Activated CD8-positive, alpha-beta memory T cell treated with anti-CD3 and anti-CD28 coated beads for 48 hours (primary cell): ENCODE measurements at places on chromosomes 6 and 20.

- DNase-seq, result no peak
Measured at GRCh38 chr6:36169023-36170007, 27.2 kb upstream of the BRPF3 start.

DNA sequence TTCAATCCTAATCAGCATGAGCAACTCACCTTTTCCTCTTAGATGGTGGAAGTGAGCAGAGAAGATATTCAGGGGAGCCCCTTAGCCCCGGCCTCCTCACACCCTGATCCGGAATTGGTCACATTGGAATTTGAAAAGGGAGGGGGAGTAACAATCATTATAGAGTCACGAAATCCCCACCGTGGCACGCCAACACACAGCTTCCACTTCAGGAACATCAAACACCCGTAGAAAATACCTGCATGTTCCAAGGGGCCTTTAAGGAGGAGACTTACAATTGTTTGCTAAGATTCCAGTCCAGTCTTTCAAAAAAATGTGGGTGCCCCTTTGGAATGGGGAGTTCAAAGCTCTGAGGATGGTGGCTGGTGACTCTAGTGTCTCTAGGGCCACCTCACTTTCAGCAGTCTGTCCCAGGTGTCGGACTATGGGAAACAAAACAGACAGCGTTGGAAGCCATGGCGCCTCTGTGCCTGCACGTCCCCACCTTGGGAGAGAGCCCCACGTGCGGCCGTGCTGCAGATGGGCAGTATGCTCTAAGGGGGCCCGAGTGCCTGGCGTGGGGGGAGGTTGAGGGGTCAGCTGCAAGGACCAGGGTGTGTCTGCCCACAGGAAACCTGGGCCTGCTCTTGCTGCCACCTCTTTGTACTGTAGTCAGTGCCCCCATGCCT lies 2.4 kb downstream of the CD93 start:
- no peak for DNase-seq

DNA sequence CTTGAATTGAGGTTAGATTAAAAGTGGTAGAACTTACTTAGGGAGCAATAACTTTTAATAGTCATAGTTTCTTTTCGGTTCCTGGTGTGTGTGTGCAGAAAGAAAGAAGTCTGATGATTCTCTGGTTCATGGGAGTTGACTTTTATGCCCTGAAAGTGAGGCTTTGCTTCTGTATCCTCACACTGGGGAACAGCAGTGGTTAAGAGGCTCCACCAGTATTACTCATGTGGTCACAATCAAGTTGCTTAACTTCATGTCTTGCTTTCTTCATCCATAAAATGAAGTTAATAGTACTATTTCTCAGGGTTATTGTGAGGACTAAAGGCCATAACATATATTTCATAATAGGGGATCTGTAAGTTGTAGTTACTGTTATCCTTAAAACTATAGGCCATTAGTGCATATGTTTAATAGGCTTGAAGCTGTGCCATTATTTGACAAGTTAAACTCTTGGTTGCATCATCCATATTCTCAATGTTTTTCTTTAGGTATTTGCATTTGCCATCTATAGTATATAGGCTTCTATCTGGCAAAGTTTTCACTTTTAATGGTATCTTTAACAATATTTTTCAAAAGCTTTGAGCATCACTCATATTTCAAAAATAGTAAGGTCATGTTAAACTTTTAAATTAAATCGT lies 262.4 kb downstream of the PLCB1 start:
- DNase-seq, result no peak

DNA sequence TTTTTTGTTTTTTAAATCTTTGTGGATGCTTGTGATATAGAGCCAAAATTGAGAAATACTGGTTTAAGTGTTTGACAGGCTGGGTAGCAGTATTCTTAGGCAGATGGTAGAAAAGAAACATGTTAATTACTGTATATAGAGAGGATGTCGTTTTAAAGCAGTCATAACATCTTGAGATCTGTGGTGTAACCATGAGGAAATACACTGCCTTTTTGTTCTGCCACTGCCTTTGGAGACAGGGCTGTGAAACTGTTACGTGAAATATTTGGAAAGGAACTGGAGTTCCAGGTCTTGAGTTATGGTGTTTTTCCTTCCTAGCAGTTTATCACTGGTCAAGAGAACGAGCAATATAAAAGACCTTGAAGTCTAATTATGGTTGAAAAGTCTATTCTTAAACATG lies 19.5 kb downstream of the STXBP5 start:
- no peak for DNase-seq

- no peak for DNase-seq
Measured at GRCh38 chr6:37693546-37694250, 4.0 kb downstream of the MDGA1 start.

GRCh38 chr20:46388937-46389336 lies 17.5 kb downstream of the ELMO2 start:
- no peak for DNase-seq

DNA sequence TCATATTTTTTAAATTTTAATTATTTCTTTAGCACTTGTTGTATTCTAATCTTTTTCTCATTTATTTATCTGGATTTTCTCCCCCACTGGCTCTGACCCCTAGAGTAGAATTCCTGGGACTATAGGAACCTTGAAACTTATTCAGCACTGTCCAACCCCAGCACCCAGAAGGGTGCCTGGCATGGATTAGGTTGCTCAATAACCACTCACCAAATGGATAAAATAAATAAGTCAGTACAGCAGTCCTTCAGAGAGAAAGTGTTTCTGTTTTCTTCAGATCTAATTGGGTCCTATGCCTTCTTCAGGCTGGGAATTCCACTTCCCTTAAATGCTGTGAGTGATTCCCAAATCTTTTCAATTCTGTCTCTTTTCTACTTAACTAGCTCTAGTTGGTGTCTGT lies 206.2 kb downstream of the PTPRK start:
- no peak for DNase-seq

DNA sequence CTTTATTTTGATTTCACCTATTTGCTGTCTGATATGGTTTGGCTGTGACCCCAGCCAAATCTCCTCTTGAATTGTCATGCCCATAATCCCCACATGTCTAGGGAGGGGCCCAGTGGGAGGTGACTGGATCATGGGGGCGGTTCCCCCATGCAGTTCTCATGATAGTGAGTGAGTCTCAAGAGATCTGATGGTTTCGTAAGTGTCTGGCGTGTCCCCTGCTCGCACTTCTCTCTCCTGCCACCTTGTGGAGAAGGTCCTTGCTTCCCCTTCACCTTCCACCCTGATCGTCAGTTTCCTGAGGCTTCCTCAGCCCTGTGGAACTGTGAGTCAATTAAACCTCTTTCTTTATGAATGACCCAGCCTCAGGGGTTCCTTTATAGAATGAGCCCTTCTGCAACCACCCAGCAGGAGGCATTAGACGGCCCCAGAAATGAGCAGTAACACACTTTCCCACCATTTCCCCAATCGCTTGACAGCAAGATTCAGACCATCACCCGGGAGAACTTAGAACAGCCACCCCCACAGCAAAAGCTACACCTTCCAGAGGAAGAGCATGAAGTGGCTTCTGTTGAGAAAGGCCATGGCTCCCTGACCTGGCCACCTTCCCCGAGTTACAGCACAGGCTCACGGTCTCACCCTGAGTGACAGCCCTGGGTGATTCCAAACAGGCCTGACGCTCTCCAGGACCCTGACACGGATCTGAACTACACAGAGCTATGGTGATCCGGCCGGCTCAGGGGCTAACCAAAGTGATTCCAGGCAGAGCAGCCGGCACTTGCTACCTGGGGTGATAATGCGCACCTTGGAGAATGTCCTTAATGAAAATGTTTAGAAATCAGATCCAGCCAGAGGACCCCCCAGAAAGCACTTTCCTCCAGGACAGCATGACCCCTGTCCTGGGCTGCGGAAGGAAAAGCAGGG lies 131.2 kb upstream of the CDH4 start:
- DNase-seq, result peak; percentile 5

DNA sequence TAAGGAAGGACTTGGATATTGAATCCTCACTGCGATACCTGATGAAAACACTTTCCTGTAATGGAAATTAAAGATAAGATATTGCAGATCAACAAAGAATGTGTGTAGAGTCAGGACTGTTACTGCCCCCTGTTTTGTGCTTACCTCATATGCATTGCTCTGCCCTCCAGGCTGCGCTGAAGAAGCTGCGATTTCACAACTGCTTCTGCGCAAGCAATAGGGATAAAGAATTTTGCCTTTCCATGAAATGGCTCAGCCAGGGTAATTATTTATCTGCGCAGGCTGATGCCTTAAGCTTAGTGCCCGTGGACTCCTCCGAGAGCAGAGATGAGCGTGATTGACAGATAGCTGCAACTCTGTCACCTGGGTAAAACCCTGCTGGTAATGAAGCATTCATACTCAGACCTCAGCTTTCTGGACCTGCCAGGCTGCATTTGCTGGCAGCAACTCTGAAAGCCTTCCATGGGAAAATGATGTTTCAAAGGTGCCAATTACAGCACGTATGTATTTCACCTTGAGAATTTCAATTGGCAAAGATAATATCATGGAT lies 370.6 kb downstream of the SAMD5 start:
- DNase-seq, result no peak

- no peak for DNase-seq
Measured at GRCh38 chr6:163814494-163815364, 400.2 kb downstream of the QKI start.

DNA sequence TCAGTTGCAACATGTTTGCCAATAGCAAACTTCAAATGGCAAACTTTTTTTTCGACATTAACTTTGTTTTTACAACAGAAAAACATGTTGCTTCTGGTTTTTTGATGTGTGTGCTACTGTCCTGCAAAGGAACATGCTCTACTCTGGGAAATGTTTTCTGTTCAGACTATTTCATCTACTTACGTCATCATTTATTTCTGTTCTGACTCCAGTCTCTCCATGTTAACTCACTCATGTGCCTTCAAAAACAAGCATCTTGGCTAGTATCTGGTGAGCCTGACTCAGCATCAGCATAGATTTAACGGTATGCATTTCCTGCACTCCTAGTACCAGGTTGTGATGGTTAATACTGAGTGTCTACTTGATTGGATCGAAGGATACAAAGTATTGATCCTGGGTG lies 36.1 kb upstream of the MAP7 start:
- no peak for DNase-seq

- no peak for DNase-seq
Measured at GRCh38 chr20:399182-399707, 8.9 kb upstream of the RBCK1 start.

DNA sequence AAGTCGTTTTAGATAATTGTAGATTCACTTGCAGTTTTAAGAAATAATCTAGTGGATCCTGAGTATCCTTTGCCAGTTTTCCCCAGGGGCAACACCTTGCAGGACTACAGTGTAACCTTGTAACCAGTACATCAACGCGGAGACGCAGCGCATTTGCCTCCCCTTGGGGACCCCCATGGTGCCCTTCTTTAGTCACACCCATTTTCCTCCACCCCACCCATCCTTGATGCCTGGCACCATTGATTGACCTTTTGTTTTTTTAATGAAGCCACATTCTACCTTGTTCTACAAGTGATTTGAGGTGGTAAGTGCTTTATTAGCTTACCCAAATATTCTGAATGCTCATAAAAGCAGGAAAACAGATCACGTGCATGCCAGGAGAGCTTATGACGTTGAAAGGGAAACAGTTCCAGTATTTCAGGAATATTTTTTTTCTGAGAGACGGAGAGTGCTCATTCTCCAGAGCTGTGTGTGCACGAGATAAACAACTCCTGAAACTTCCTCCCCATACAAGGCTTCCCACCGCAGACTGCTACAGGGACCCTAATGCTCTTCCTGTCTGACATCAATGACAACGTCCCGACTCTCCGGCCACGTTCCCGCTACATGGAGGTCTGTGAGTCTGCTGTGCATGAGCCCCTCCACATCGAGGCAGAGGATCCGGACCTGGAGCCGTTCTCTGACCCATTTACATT lies 35.7 kb downstream of the CDH26 start:
- DNase-seq, result no peak

DNA sequence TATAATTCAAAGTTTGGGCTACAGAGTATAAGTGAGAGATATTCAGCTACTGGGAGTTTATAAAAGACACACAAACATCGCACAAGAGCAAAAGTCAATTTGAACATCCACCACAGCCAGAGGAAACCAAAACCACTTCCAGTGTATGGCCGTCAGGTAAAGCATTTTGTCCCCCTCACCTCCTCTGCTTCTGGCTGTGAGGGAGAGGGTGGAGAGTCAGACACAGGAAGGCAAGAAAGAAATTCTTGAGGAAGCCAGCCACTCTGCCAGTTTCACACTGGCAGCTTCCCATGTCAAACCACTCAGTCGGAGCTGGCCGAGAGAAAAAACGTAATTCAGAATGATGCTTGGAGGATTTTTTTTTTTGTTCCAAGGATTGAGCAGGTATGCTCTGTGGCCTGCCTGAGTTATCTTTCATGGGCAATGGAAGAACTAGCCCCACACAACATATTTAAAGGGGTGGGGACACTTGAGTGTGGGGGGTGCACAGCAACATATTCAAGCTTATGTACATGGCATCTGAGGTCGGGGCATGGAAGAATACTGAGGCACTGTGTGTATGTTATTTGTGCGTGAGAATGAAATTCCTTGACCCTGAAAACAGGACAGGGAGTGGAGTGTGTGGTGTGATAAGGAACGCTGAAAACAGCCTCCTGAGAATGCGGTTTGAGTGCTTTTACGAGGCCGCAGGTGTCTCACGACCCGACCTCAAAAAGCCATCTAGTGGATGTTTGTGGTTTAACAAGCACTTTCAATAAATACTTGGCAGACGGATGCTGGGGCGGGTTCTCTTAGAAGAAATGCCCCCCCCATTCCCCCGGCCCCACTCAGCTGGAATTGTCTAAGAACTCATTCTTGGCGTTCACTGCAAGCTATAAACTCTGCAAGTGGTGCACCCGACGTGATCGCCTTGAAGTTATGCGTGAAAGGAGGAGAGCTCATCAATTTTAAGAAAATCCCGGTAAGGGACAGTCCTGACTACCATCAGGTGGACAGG lies 27.5 kb upstream of the ZBTB22 start:
- no peak for DNase-seq

DNA sequence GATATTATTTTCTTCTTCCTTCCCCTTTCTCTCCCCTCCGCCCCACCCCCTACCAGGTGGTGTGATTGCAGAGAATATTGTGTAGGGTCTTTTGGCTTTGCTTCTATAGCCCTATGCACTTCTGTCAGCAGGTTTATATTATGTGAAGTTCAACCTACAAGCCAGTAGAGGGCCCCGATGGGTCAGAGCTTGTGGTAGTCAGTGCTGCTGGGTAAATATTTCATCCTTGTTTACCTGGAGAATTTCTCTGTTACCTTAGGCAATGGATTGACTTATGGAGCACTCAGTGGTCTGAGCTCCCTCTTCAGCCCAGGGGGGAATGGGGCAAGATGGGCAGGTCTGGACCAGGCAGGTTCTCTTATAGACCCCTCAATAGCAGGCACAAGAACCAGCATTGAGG lies 720.9 kb downstream of the GRIK2 start:
- DNase-seq, result no peak

GRCh38 chr6:4388675-4389074 lies 253.3 kb upstream of the ECI2 start:
- no peak for DNase-seq

- DNase-seq, result no peak
Measured at GRCh38 chr6:162940426-162940825, 212.7 kb downstream of the PACRG start.

GRCh38 chr20:40980106-40980827 lies 48.4 kb upstream of the TOP1 start:
- no peak for DNase-seq

- DNase-seq, result no peak
Measured at GRCh38 chr20:3307725-3308124, 68.7 kb upstream of the SLC4A11 start.

GRCh38 chr6:20166210-20166609 lies 46.1 kb downstream of the MBOAT1 start:
- DNase-seq, result no peak

- DNase-seq, result no peak
Measured at GRCh38 chr6:96499781-96500180, 21.8 kb upstream of the UFL1 start.
